ENCODE measurements at places on chromosomes 1 and 21. TPM values are rescaled to one million over a fixed set of nuclear protein-coding genes. Genes with fewer than 3 reads are reported as not detected.

ERRFI1 gene
- total RNA-seq, result 1.1 TPM

ZFP69B gene
- 2.1 TPM for total RNA-seq

CASQ2 gene
- not detected for total RNA-seq

GART gene
- total RNA-seq, result 40.0 TPM

C1orf226 gene
- not detected for total RNA-seq

Measured in T-helper 17 cell (primary cell).